ENCODE measurements at places on chromosomes 12 and 14. TPM values are rescaled to one million over a fixed set of nuclear protein-coding genes. Genes with fewer than 3 reads are reported as not detected.

RFLNA gene
- 0.45 TPM for total RNA-seq

MLF2 gene
- total RNA-seq, result 158 TPM

CPNE6 gene
- not detected for total RNA-seq

GPR84 gene
- total RNA-seq, result 0.38 TPM

KERA gene
- total RNA-seq, result not detected

RIPK3 gene
- total RNA-seq, result 13.2 TPM

PMEL gene
- 0.59 TPM for total RNA-seq

KLC1 gene
- total RNA-seq, result 285 TPM

GALNT16 gene
- 2.1 TPM for total RNA-seq

KRT85 gene
- total RNA-seq, result not detected

PRKAB1 gene
- total RNA-seq, result 72.1 TPM

SRRM4 gene
- total RNA-seq, result not detected

TPH2 gene
- not detected for total RNA-seq

PROX2 gene
- total RNA-seq, result not detected

ABCC9 gene
- total RNA-seq, result 11.6 TPM

RTN1 gene
- total RNA-seq, result 1.6 TPM

ASB2 gene
- 0.83 TPM for total RNA-seq

MYH6 gene
- not detected for total RNA-seq

MIP gene
- not detected for total RNA-seq

RASAL1 gene
- total RNA-seq, result 98.7 TPM

ACOT4 gene
- total RNA-seq, result 0.48 TPM

KLRC2 gene
- total RNA-seq, result 0.35 TPM

USP44 gene
- total RNA-seq, result 0.56 TPM

LGR5 gene
- total RNA-seq, result not detected
